ENCODE measurements at places on chromosomes 6 and 20. TPM values are rescaled to one million over a fixed set of nuclear protein-coding genes. Genes with fewer than 3 reads are reported as not detected.

Gene LY6G6D
- not detected for total RNA-seq

Gene TMEM74B
- 18.4 TPM for total RNA-seq

Gene ADGB
- not detected for total RNA-seq

GRCh38 chr6:73832313-73832712 lies 136.3 kb downstream of the CD109 start:
- DNase-seq = no peak

DNA sequence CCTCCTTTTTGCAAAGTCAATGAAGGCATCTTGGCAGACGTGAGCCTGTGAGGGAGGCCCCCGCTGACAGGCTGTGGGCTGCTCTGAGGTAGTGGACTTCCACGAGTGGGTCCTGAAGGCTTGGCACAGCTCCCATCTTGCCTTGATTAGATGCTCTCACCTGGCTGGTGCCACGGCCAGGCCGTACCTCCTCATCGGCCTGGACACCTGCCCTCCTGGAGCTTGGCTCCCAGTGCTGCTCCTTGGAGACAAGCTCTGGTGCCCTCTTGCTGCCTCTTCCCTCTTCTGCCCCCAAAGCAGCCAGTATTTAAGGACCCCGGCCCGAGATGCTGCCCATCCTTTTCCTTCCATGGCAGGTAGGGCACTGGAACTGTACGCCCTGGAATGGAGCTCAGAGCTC lies 93.5 kb downstream of the ERMARD start:
- DNase-seq = no peak
